Gastroesophageal sphincter (tissue), 4 donors: ENCODE measurements at places on chromosomes 1 and 21.

DNA sequence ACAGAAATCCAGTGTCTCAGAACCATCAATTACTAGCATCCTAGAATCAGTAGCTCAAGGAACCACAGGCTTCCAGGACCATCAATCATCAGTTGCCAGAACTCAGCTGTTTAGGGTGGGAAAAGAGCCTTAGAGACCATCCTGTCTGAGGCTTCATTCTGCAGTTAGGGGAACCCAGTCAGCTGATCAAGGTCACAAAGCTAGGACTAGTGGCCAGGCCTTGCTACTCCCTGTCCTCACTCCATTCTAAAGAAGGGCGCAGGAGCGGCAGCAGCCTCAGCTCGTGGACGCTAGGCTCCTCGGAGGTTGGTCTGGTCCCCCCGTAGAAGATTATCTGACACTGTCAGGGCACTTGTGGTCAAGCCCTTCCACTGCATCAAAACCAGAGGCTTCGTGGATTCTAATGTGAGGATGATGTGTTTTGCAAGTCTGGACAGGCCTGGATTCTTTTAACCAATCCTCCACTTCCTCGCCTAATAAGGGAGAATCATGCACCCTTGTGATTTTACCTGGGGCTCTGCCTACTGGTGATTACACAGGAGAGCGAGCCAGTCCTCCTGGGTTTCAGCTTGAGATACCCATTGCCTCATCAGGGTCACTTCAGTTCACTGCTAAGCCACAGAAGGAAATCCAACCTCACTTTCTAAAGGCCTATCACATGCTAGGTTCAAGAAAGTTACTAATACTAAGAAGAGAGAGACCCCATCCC is 41.7 kb upstream of the IFFO2 start:
- H3K27me3 ChIP-seq: no peaks in the 10 kb centered on the region
- no peak for ATAC-seq
- H3K4me3 ChIP-seq: no peak overlapping the region
- H3K4me1 ChIP-seq: no peaks in the 10 kb centered on the region
- no peaks in the 10 kb centered on the region for H3K36me3 ChIP-seq

- peaks cover 74% of the 10 kb centered on the region for H3K27me3 ChIP-seq
- H3K4me1 ChIP-seq: no peaks in the 10 kb centered on the region
These were observed 3.1 kb downstream of the CNIH3 start for GRCh38 chr1:224619209-224619608.

GRCh38 chr1:228830954-228831481 is 95.7 kb downstream of the RHOU start:
- ATAC-seq: no peak
- H3K27ac ChIP-seq: no peak overlapping the region
- no peaks in the 10 kb centered on the region for H3K27me3 ChIP-seq

GRCh38 chr21:24737296-24737850 is 869.9 kb downstream of the MRPL39 start:
- H3K27ac ChIP-seq: no peak overlapping the region
- H3K4me3 ChIP-seq: no peak overlapping the region
- no peaks in the 10 kb centered on the region for H3K4me1 ChIP-seq
- no peak for ATAC-seq
- H3K36me3 ChIP-seq: no peaks in the 10 kb centered on the region

DNA sequence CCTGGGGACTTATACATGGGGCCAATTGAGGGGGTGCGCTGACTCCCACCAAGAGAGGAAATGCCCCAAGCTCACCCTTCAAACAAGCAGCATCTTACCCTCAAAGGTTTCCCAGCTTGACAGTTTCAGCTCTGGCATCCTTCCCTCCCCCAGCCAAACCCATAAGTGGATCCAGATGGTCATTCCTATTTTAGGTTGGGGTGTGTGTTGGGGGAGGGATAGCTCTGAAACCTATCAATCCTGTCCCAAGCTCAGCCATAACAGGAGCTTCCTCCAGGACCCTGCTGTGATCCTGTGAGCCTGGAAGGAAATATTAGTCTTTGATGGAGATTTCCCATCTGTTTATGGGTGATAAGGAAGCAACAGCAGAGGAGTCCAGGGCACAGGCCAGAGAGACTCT is 3.4 kb upstream of the TMEM222 start:
- H3K36me3 ChIP-seq: no peaks in the 10 kb centered on the region
- H3K4me3 ChIP-seq: no peak overlapping the region
- H3K27ac ChIP-seq: no peak overlapping the region
- no peaks in the 10 kb centered on the region for H3K27me3 ChIP-seq
- ATAC-seq: no peak

GRCh38 chr21:38140207-38140903 is 116.4 kb upstream of the KCNJ15 start:
- H3K4me3 ChIP-seq: no peak overlapping the region
- no peak overlapping the region for H3K27ac ChIP-seq
- H3K27me3 ChIP-seq: no peaks in the 10 kb centered on the region
- no peaks in the 10 kb centered on the region for H3K4me1 ChIP-seq

DNA sequence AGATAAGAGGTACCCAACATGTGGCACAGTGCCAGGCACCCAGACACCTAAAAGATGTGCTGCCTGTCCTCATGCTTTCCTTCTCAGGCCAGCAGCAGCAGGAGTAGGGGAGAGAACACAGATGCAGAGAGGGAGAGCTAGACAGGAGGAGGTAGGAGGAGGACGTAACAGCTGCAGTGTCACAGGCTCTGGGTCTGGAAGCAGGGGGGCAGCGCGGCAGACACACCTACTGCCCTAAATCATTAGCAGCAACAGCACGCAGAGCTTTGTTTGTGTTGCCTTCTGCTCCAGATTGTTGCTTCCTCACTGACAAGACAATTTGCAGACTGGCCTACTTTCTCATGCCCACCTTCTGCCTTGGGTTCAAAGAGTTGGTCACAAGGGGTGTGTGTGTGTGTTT is 196.7 kb upstream of the DAB1 start:
- H3K27me3 ChIP-seq: no peaks in the 10 kb centered on the region
- no peaks in the 10 kb centered on the region for H3K36me3 ChIP-seq
- no peak overlapping the region for H3K27ac ChIP-seq
- no peaks in the 10 kb centered on the region for H3K4me1 ChIP-seq

DNA sequence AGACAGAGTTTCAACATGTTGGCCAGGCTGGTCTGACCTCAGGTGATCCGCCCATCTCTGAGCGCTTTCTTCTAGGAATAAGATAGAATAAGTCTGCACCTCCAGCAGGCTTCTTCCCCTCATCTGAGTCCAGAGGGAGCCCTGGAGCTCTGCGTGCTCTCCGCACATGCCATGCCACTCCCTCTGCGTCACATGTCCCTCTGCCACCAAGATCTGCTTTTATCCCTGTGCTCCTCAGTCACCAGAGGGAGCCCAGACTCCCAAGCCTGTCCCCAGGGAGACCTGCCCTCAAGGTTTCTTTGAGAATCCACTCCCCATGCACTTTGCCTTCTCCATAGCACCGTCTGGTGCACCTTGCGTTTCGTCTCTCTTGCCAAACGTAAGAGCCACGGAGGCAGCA is 213.0 kb downstream of the CAMTA1 start:
- H3K27ac ChIP-seq: no peak overlapping the region
- no peaks in the 10 kb centered on the region for H3K4me1 ChIP-seq
- H3K27me3 ChIP-seq: peaks cover 14% of the 10 kb centered on the region
- ATAC-seq: no peak
- no peak overlapping the region for H3K4me3 ChIP-seq

DNA sequence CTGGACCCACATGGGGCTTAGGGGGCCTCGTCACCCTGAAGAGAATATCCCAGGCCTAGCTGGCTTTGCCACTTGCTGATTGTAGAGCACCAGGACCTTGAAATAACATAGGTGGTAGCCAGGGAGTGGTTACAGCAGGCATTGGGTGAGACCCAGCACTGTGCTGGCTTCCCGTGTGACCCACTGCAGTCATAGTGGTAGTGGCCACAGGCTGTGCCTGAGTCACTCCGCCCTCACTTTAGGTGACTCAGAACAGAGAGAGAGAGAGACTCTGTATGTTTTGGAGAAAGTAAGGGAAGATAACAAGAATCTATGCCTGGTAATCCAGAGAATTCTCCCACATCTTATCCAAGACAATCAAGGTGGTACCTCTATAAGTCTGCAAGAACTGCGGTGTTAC is 98.7 kb upstream of the LHX8 start:
- no peaks in the 10 kb centered on the region for H3K4me1 ChIP-seq
- H3K4me3 ChIP-seq: no peak overlapping the region
- H3K36me3 ChIP-seq: no peaks in the 10 kb centered on the region
- no peak overlapping the region for H3K27ac ChIP-seq
- no peak for ATAC-seq

DNA sequence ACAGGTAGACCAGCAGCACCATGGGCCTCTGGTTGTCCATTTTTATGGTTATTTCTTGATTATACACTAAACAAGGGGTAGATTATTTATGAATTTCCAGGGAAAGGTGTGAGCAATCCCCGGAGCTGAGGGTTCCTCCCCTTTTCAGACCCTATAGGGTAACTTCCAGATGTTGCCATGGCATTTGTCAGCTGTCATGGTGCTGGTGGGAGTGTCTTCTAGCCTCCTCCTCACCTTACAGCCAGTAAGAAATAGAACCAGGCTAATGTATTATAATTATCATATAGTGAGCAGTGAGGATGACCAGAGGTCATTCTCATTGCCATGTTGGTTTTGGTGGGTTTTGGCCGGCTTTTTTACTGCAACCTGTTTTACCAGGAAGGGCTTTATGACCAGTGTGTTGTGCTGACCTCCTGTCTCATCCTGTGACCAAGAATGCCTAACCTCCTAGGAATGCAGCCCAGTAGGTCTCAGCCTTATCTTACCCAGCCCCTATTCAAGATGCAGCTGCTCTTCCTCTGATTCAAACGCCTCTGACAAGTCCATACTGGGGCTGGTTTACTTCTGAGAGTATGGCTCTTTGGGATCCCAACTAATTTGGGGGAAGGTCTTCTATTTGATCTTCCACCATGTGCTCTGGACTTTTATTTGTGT is 13.5 kb upstream of the TINAGL1 start:
- H3K4me3 ChIP-seq: no peak overlapping the region
- no peak for ATAC-seq
- H3K27ac ChIP-seq: no peak overlapping the region
- H3K36me3 ChIP-seq: no peaks in the 10 kb centered on the region
- H3K4me1 ChIP-seq: no peaks in the 10 kb centered on the region
- H3K27me3 ChIP-seq: peaks cover 41% of the 10 kb centered on the region

- H3K27ac ChIP-seq: no peak overlapping the region
- no peak for ATAC-seq
- H3K36me3 ChIP-seq: peaks cover 6% of the 10 kb centered on the region
- H3K27me3 ChIP-seq: no peaks in the 10 kb centered on the region
- H3K4me3 ChIP-seq: no peak overlapping the region
These were observed 46.1 kb downstream of the CAMTA1 start for GRCh38 chr1:6831366-6831765.

DNA sequence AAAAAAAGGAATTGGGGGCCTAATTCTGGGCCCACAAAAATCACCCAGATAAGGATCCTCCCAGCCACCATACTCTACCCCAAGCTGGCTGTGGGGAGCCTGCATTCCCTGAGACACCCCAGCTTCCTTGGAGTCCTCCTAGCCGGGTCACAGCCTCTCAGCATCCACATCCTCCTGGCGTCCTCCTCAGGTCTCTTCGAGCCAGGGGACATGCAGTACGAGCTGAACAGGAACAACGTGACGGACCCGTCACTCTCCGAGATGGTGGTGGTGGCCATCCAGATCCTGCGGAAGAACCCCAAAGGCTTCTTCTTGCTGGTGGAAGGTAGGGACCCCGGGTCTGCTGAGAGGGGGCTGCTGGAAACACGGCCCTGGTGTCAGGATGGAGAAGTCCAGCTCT is 64.3 kb downstream of the ALPL start:
- peak overlapping the region; percentile 85 for H3K27ac ChIP-seq
- no peaks in the 10 kb centered on the region for H3K36me3 ChIP-seq
- H3K4me1 ChIP-seq: peaks cover 24% of the 10 kb centered on the region
- H3K27me3 ChIP-seq: no peaks in the 10 kb centered on the region
- H3K4me3 ChIP-seq: no peak overlapping the region

GRCh38 chr1:157073944-157074685 is 25.5 kb downstream of the ETV3L start:
- no peak overlapping the region for H3K27ac ChIP-seq
- H3K4me3 ChIP-seq: peak overlapping the region; percentile 20
- H3K4me1 ChIP-seq: no peaks in the 10 kb centered on the region
- peaks cover 5% of the 10 kb centered on the region for H3K27me3 ChIP-seq
- peak; percentile 58 for ATAC-seq

GRCh38 chr1:59564192-59564891 is 250.4 kb upstream of the HOOK1 start:
- no peaks in the 10 kb centered on the region for H3K36me3 ChIP-seq
- no peaks in the 10 kb centered on the region for H3K4me1 ChIP-seq
- no peak overlapping the region for H3K27ac ChIP-seq

DNA sequence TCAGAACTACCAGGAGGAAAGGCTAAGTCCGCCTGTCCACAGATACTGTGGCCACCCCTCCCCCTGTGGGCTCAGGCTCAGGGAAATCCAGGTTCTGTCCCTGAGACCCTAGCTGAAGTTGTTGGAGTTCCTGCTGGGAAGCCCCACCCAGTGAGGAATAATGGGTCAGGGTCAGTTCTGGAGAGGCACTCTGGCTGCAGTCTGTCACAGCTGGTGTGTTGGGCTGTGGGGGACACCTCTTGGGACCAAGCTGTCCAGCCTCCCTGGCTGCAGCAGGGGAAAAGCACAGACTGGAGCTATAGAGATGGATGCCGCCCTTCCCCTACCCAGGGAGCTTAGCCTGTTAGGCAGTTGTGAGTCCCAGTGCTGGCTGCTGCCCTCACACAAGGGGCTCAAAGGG is 65.1 kb upstream of the RGS21 start:
- ATAC-seq: no peak
- no peak overlapping the region for H3K4me3 ChIP-seq
- no peaks in the 10 kb centered on the region for H3K36me3 ChIP-seq
- no peaks in the 10 kb centered on the region for H3K4me1 ChIP-seq
- no peaks in the 10 kb centered on the region for H3K27me3 ChIP-seq

DNA sequence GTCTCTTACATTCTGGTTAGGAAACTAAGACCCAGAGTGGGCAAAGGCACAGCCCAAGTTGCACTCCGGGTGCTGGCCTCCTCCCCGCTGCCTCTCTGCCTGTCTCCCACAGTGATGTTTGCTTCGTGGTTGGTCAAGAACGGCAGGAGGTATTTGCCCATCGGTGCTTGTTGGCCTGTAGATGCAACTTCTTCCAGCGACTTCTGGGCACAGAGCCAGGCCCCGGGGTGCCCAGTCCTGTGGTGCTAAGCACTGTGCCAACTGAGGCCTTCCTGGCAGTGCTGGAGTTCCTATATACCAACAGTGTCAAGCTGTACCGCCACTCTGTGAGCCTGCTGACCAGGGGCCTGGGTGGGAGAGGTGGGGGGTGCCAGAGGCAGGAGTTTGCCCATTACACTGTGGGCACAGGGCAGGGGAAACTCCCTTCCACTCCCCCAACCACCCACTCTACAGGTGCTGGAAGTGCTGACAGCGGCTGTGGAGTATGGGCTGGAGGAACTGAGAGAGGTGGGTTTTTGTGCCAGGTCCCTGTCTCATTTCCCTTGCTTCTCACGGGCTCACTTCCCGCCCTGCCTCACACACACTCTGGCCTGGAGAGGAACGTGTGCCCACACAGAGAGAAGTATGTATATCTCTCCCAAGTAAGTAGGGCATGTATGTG is 1.9 kb downstream of the BTBD19 start:
- no peaks in the 10 kb centered on the region for H3K27me3 ChIP-seq
- no peak overlapping the region for H3K4me3 ChIP-seq
- H3K4me1 ChIP-seq: peaks cover 71% of the 10 kb centered on the region
- no peak for ATAC-seq
- peaks cover 14% of the 10 kb centered on the region for H3K36me3 ChIP-seq
